CD4-positive, alpha-beta T cell treated with Interferon alpha-2 for 1 hour (primary cell): ENCODE measurements at places on chromosomes 16 and 17.

DNA sequence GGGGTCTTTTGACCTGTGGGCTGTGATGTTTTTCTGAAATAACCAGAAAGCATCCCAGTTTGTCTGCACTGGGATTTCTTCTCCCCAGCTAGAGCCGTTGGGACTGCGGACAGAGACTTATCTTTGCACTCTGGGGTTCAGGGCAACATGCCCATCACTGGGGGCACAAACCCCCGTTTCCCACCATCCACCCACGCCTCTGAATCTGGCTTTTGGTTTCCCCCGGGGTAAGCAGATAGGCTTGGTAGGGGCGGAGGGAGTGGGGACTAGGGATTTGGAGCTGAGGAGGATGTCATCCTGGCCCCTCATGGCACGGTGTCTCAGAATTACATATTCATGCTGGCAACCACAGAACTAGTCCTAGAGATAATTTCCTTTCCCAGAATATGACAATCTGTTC is 68.6 kb downstream of the CCDC182 start:
- no peak for DNase-seq

- DNase-seq: no peak
These were observed 26.0 kb downstream of the FA2H start for GRCh38 chr16:74748616-74749026.

GRCh38 chr16:24975428-24975889 is 39.7 kb downstream of the ARHGAP17 start:
- DNase-seq: no peak

- DNase-seq: no peak
These were observed 24.3 kb downstream of the PLA2G10 start for GRCh38 chr16:14669776-14670175.

- DNase-seq: no peak
These were observed 9.9 kb upstream of the CMTM4 start for GRCh38 chr16:66706506-66706880.

GRCh38 chr16:86479419-86479818 is 30.9 kb upstream of the FOXF1 start:
- no peak for DNase-seq

GRCh38 chr17:32318071-32318470 is 23.9 kb downstream of the C17orf75 start:
- no peak for DNase-seq

DNA sequence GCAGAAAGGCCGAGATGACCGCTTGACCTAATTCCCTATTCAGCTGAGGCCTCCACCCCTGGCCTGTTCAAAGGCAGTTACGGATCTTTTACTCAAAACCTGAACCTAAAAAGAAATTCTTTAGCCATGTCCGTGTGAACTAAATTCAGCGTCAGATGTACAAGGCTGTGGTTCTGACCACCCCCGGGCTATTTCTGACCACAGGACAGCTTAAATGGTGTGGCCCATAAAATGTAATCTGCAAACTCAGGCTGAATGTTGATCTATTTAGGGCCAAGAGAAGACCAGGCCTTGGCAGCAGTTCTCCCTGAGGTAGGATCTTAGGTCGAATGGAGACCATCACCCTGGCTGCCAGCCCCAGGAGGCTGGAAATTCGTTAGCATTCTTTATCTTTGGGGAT is 485.5 kb downstream of the WWOX start:
- DNase-seq: no peak

DNA sequence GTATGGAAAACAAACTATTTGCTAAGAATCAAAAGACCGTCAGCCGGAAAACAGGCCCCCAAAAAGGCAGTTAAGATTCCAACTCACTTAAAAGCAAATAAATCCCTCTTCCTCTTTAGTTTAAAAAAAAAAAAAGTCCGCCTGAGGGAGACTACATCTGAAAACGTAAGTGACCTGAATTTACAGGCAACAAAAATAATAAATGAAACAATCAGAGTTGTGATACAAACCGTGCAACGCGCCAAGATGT is 1.1 kb downstream of the KANSL1 start:
- no peak for DNase-seq
